ENCODE measurements at places on chromosomes 7 and 10.

- no peak overlapping the region for H3K4me3 ChIP-seq
- peaks cover 11% of the 10 kb centered on the region for H3K27me3 ChIP-seq
- H3K4me1 ChIP-seq, result peaks cover 24% of the 10 kb centered on the region
- peaks cover 1% of the 10 kb centered on the region for H3K36me3 ChIP-seq
Observed at GRCh38 chr10:70760271-70760787, 24.8 kb downstream of the TBATA start.

DNA sequence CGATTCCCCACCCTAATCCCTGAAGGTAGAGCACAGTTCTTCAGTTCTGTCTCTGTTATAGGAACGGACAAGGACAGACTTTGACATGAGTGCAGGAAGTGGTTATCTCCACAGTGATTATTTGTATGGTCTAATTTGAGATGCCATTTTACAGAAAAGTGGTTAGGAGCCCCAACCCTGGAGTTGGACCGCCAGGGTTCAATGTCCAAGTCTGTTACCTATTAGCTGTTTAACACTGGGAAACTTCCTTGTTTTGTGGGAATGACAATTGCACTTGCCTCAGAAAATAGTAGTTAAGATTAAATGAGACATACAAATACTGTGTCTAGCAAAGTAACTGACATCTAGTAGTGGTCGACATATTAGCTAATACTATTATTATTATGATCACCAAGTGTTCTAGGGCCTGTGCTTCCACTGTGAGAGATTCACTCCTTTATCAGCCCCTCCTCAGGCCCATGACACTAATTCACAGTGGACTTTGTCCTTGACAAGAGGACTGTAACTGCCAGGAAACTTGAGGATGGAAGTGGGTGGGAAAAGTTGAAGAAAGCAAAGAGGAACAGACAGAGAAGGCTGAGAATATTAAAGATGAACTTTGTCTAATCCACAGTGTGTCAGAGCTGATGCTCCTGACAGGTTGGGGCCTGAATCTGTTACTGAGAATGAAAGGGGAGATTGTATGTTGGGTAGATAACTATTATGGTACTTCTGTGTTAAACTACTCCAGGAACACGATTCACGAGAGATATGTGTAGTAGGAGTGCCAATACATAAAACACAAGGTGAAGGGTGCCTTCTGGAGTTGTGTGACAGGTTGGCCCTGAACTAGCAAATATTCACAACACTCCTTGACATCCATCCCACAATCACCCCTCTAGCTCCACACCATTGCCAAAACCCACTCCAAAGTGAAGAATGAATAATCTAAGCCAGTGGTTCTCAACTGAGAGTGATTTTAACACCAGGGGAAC is 66.4 kb downstream of the TAC1 start:
- H3K27me3 ChIP-seq, result peaks cover 22% of the 10 kb centered on the region
- H3K27ac ChIP-seq, result no peak overlapping the region
- no peak for DNase-seq
- H3K4me1 ChIP-seq, result peaks cover 5% of the 10 kb centered on the region

DNA sequence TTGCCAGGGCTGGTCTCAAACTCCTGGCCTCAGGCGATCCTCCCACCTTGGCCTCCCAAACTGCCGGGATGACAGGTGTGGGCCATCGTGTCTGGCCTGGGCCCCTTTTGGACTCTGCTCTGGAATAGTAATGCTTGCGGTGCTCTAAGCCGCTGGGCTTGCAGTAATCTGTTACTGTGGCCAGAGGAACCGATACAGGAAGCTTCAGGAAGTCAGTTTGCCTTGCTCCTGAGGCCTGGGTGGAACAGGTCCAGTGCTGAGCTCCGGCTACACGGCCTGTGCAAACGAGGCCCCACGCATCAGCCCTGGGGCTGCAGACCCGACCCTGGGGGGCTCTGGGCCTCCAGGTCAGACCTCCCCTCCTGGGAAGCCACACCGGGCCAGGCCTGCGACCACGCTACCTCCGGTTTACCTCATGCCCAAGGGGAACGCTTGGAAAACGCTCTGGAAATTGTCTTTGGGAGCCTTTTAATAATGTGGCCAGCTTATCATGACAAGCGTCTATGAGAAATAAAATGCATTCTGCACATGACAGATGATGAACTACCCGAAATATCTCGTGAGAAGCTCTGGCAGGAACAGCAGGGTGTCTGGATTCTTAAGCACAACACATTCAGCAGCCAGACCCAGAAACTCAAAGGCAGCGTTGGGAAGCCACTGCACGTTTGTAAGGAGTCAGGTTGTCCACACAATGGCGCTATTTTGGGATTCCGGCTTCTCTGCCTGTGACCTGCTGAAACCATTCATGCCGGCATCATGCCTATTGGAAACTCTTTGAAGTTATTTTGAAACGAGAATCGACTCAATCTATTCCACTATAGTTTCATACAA is 10.1 kb upstream of the ADAP1 start:
- no peak for DNase-seq
- H3K36me3 ChIP-seq, result no peaks in the 10 kb centered on the region
- H3K27ac ChIP-seq, result no peak overlapping the region
- peaks cover 22% of the 10 kb centered on the region for H3K4me1 ChIP-seq
- peak overlapping the region; percentile 71 for H3K4me3 ChIP-seq
- H3K27me3 ChIP-seq, result peaks cover 9% of the 10 kb centered on the region

DNA sequence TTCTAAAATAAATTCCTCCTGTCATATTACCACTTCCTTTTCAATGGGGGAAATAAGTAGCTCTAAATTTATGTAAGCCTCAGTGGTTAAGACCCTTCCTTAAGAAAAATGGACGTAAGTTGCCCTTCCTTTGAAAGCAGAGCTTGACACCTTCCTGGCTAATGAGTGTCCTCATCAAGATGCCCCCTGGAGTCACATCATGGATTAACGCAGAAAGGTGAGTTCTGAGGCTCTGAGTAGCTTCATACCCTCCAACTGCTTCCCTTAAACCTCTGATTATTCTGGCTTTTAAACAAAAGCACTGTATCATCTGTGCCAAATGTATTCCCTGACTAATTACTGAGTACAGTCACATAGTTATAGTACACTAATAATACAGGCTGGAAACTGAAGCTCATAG is 14.7 kb downstream of the KCTD7 start:
- H3K27ac ChIP-seq, result no peak overlapping the region
- H3K36me3 ChIP-seq, result peaks cover 4% of the 10 kb centered on the region
- no peaks in the 10 kb centered on the region for H3K4me1 ChIP-seq
- DNase-seq, result no peak
- H3K4me3 ChIP-seq, result no peak overlapping the region
- no peaks in the 10 kb centered on the region for H3K27me3 ChIP-seq

DNA sequence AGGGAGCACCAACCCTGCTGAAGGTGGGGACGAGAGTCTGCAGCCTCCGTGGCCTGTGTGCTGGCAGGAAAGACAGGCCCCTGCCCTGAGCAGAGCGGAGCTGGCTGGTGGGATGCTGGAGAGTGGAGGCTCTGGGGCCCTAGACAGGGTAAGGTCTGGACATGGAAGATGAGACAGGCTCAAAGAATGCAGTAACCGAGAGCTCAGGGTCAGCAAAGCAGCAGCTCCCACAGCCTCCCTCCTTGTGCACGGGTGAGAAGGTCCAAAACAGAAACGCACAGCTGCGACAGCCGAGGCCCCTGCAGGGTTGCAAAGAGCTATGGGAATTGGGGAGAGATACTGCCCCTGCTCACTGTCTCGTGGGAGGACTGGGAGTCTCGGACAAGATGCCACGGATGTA is 80.5 kb downstream of the TNS3 start:
- DNase-seq, result no peak
- H3K27ac ChIP-seq, result peak overlapping the region; percentile 48
- peaks cover 82% of the 10 kb centered on the region for H3K4me1 ChIP-seq
- no peaks in the 10 kb centered on the region for H3K36me3 ChIP-seq
- no peaks in the 10 kb centered on the region for H3K27me3 ChIP-seq

DNA sequence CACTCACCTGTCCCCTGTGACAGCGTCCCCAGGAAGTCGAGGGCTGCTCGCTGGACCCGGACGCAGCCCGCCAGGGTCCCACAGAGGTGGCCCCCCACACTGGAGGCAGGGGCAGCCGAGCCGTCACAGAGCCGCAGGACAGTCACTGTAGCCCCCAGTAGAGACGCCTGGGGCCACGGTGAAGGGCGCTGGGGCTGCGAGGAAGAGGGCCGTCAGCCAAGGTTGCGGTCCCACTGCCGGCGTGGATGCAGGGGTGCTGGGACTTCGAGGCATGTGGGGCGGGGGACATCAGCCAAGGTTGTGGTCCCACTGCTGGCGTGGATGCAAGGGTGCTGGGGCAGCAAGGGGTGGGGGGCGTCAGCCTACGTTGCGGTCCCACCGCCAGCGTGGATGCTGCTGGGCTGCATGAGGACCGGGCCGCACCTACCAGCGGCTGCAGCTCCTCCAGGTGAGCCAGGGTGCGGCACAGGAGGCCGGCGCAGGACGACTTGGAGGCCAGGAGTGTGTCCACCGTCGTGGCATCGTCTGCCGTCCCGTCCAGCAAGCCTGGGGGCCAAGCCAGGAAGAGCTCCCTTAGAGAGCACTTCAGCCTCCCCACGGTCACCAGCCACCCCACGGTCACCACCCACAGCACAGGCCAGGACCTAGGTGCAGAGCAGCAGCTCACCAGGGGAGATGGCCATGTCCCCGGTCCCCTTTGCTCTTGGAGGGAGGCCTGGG is 13.9 kb downstream of the BRAT1 start:
- no peaks in the 10 kb centered on the region for H3K27me3 ChIP-seq
- H3K27ac ChIP-seq, result no peak overlapping the region
- H3K4me1 ChIP-seq, result no peaks in the 10 kb centered on the region
- H3K36me3 ChIP-seq, result no peaks in the 10 kb centered on the region

- H3K27me3 ChIP-seq, result peaks cover 5% of the 10 kb centered on the region
- H3K4me1 ChIP-seq, result no peaks in the 10 kb centered on the region
- no peak overlapping the region for H3K27ac ChIP-seq
Observed at GRCh38 chr10:130971123-130971435, 340.4 kb downstream of the TCERG1L start.

- no peak overlapping the region for H3K4me3 ChIP-seq
- no peak overlapping the region for H3K27ac ChIP-seq
- H3K36me3 ChIP-seq, result no peaks in the 10 kb centered on the region
- H3K4me1 ChIP-seq, result peaks cover 10% of the 10 kb centered on the region
Observed at GRCh38 chr10:101848894-101849351, 5.3 kb upstream of the KCNIP2 start.

DNA sequence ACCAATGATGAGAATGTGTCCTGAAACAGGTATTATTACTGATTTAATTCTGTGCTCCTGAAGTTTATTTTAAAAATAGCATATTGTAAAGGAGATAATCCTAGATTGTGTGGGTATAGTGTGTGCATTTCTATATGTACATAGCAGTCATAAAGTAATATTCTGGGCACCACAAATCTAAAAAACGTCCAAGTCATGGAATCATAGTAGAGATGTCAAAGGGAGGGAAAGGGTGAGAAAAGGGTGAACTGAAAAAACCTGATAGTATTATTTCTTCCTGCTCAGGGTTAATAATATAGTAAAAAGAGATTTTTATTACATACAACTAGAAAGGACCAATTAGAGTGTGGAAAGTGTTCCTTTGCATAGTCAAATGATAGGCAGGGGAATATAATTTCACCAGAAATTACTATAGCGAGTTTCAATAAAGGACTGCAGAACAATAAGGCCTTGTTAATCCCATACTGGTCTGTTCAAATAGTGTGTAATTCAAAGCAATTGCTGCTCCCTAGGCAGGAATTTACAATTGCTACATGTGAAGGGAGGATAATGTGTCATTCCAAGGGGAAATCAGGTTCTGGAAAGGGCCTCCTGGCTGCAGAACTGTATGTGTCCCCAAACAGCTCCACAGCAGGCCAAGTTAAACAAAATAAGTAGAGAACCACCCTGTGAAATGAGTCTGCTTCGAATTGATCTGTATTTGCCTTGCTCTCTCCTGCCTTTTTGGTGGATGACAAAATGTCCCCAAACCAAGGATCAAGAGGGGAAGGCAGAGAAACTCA is 42.5 kb upstream of the KMT2E start:
- no peaks in the 10 kb centered on the region for H3K27me3 ChIP-seq
- peaks cover 5% of the 10 kb centered on the region for H3K36me3 ChIP-seq
- H3K4me1 ChIP-seq, result peaks cover 20% of the 10 kb centered on the region
- H3K4me3 ChIP-seq, result peak overlapping the region; percentile 2

Measured in neural crest cell (in vitro differentiated cells).